ENCODE measurements at places on chromosomes 16 and 17.

GRCh38 chr17:50153650-50154575 is 3.4 kb upstream of the PPP1R9B start:
- DNase-seq, result no peak

DNA sequence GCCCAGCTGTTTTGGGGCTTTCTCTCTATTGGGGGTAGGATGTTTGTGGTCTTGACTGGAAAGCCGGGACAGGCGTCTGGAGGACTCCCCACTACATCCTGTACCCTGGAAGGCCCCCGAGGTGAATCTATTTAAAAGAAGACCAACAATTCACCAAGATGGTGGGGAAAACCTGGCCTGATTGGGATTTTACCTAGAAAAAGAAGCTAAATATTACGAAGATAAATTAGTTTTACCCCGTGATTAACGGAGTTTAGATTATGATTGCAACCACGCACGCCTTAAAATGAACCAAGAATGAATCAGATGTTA is 779 bp upstream of the CCDC102A start:
- DNase-seq, result no peak

DNA sequence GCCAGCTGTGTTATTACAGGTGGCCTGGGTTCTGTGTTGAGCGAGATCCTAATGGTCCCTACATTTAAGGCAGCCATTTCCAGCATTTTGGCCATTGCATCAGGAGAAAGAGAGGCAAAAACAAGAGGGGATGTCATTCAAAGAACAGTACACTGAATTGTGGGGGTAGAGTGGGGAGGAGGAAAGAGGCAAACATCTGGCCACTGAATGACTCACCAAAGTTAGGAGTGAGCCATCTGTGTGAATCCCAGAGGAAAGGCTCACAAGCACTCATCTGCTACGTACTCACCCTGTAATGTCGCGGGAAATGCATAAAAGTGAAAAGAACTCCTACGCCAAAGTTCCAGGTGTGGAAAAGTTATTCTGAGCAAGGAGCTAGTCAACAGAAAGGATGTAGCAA is 16.7 kb downstream of the KRABD2 start:
- no peak for DNase-seq

DNA sequence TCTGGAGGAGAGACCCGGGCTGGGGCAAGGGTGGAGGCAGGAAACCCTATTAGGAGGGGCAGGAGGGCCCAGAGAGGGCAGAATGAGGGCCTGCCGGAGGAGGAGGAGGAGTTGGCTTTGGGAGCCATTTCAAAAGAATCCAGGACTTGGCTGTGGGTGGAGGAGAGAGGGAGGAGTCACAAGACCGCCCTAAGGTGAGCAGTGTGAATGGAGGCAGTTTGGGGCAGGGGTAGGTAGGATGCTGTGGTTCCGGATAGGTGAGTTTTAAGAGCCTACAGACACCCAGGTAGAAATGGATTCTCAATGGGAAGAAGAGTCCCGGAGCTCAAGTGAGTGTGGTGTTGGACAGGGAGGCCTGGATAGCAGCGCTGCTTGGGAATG is 80.3 kb downstream of the ARHGAP23 start:
- DNase-seq, result no peak

- DNase-seq, result no peak
Observed at GRCh38 chr16:88411951-88412576, 29.3 kb downstream of the ZNF469 start.

GRCh38 chr17:56735842-56736241 is 97.9 kb downstream of the C17orf67 start:
- no peak for DNase-seq

GRCh38 chr17:7427549-7427948 is 1.1 kb upstream of the SPEM3 start:
- no peak for DNase-seq

DNA sequence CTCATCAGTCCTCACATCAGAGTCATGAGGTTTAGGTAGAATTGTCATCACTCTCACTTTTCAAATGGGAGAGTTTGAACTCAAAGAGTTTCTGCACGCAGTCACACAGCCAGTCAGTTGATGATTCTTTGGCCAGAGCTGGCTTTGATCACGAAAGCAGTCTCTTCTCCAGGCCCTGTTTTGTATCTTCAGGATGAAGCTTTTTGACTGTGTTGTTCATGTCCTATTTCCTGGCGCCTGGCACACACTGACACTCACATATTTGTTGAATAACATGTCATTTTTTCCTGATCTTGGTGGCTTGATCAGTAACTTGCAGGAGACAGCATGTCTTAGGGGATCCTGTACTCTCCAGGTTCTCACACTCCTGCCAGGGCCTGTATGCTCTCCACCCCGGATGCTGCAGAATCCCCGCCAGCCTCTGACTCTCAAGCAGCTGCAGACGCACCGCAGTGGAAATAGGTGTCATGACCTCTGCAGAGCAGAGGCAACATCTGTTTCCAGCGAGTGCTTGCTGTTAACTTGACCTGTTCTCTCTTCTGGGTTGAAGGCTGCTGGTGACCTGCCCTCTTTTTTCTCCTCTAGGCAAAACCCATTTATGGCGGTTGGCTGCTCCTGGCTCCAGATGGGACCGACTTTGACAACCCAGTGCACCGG is 33.0 kb downstream of the MPRIP start:
- peak; percentile 18 for DNase-seq

DNA sequence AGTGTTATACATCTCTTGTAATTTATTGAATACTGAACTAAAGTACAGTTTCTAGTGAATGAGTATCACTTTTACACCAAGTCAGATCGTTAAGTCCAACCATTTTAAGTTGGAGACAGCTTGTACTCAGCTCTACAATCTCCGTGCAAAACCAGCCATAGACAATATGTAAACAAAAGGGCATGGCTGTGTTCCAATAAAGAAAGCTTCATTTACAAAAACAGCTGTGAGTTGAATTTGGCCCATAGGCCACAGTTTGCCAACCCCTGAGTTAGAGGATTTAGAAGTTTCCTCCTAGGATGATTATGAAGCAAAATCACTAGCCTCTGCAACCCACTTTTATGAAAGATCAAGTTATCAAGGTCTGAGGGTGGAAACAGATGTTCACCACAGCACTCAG is 105.7 kb upstream of the RCVRN start:
- DNase-seq, result no peak

DNA sequence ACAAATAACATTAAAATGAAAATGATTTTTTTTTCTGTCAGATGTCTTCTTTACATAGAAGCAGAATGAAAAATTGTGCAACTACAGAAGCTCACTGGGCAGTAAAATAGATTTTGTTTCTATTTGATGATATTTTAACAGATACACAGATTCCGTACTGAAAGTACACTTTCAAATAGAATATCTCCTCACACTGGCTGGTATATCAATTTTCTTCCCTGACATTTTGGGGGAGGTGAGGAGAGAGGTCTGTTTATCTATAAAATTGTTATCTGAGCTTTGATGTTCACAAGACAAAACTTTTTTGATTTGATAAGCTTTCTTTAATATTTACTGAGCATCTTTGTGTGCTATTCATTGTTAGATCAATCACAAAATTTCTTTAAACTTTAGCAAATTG is 124.3 kb upstream of the NACA2 start:
- DNase-seq, result no peak

DNA sequence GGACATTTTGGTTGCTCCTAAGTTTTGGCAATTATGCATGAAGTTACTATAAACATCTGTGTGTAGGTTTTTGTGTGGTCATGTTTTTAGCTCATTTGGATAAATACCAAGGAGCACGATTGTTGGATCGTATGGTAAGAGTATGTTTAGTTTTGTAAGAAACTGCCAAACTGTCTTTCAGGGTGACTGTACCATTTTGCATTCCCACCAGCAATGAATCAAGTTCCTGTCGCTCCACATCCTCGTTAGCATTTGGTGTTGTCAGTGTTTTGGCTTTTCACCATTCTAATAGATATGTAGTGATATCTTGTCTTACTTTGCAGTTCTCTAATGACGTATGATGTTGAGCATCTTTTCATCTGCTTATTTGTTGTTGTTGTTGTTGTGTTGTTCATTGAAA is 20.2 kb downstream of the TENT4B start:
- DNase-seq, result no peak

Measured in CD4-positive, alpha-beta T cell (primary cell).